GOT3 (cell line): ENCODE measurements at places on chromosomes 4 and X.

DNA sequence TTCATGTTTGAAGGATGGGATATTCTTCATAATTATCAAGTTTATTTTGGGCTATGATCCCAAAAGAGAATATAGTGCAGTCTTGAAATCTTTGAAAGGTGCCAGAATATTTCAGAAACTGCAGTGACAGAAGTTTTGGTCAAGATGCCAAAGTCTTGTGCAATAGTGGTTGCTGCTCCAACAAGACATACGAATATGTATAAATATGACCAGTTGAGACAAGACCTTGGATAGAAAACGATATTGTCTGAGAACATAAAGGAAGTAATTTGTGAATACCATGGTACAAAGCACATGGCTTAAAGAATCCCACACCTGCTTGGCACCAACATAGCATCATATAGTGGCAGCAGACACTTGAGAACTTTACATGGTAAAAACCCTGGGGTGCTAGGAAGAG, 48.6 kb upstream of the AMELX start:
- no peak for DNase-seq

DNA sequence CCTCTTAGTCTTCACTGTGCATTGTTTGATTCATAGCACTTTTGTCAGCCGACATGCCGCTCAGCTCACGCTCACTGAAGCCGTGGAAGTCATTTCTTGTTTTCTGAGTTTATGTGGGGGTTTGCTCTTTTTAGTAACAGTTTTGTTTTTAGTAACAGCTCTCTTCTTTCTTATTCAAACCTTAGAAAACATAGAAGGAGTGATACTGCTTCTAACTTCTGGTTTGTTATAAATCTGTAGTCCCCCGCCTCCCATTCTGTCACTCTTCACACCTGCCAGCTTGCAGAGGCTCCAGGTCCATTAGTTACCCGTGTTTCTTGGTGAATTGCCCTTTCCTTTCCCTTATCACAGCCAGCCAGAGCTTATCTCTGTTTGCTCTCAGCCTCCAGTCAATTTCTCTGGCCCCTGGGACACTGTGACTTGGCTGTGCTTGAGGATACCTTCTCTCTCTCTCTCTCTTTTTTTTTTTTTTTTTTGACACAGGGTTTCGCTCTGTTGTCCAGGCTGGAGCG, 50.5 kb downstream of the GRK4 start:
- no peak for DNase-seq

- no peak for DNase-seq
Observed at GRCh38 chr4:94534401-94535312, 82.9 kb downstream of the PDLIM5 start.

DNA sequence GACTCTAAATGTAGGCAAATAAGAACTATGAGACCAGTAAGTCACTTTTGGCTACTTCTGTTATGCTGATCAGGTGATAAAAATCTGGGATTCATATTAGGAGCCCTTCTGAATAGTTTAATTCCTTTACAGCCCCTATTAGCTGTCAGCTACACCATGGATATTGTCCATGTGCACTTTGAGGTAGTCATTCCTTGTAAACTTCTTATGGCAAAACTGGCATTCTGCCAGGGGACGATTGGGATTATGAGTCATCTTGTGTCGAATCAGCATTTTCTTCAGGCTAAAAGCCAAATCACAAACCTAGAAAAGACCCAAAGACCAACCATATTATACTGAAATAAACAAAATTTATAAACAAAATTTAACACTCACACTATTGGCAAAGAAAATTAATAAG, 227.6 kb downstream of the PRDM5 start:
- no peak for DNase-seq

DNA sequence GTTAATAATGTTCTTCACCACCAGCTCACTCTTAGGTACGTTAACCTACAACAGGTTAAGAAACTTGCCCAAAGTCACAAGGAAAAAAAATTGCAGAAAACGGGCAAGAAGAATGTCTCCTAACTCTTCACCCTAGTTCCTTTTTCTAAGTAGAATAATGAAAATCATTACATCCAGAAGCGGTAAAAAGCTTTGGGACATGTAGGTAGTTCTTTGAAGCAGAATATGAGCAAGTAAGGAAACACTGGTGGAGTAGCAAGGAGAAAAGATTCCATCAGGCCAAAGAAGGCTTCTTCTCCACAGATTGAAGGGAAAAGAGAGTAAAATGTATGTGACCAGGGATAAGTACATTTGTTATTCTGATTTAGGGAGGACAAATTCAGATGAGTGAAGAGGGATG, 4.1 kb downstream of the CAMK2D start:
- no peak for DNase-seq

GRCh38 chr4:2962614-2963174, 512 bp downstream of the NOP14 start:
- no peak for DNase-seq

DNA sequence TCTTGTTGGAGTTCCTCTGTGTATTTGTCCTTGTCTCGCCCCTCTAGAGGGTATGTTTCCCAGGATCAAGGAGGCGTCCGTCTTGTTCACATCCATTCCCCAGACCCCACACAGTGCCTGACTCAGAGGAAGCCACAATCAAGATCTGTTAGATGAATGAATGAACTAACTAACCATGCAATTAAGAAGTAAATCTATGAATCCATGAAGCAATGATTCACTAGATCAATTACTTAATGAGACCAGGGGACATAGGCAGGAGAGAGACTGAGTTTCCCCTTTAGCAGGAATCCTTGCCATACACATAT, 11.9 kb downstream of the BLOC1S4 start:
- DNase-seq, result no peak

- no peak for DNase-seq
Observed at GRCh38 chr4:17400686-17401085, 111.2 kb downstream of the QDPR start.

GRCh38 chr4:56261027-56261426, 126.3 kb downstream of the AASDH start:
- no peak for DNase-seq
